CD4-positive, CD25-positive, alpha-beta regulatory T cell (primary cell): ENCODE measurements at places on chromosomes 12 and 14. TPM values are rescaled to one million over a fixed set of nuclear protein-coding genes. Genes with fewer than 3 reads are reported as not detected.

Gene NIN
- total RNA-seq = 78.2 TPM

Gene OAS3
- 36.5 TPM for total RNA-seq

Gene TMEM121
- total RNA-seq = 1.8 TPM

Gene CFAP251
- total RNA-seq = 0.96 TPM

DNA sequence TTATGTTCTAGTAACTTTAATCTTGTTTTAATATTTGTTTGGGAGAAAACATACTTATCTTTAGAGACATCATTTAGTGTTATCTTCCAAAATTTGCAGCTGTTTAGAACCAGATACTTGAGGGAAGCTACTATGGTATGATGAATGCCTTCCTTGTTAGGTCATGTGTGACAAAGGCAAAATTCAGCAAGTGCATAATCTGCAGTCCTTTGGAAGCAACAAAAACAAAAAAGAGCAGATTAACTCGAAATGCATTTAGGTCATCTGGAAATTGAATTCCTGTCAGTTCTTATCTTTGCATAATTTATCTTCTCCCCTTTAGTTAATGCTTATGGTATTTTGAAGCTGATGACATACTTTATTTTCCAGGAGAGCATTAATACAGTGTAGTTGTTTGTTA, 3.5 kb downstream of the FBXO34 start:
- DNase-seq = no peak

DNA sequence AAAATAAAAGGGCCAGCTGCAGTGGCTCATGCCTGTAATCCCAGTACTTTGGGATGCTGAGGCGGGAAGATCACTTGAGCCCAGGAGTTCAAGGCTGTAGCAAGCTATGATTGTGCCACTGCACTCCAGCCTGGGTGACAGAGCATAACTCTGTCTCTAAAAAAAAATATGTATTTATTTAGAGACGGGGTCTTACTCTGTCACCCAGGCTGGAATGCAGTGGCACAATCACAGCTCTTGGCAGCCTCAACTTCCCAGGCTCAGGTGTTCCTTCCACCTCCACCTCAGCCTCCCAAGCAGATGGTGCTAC, 179.3 kb upstream of the ATF7IP start:
- no peak for DNase-seq

DNA sequence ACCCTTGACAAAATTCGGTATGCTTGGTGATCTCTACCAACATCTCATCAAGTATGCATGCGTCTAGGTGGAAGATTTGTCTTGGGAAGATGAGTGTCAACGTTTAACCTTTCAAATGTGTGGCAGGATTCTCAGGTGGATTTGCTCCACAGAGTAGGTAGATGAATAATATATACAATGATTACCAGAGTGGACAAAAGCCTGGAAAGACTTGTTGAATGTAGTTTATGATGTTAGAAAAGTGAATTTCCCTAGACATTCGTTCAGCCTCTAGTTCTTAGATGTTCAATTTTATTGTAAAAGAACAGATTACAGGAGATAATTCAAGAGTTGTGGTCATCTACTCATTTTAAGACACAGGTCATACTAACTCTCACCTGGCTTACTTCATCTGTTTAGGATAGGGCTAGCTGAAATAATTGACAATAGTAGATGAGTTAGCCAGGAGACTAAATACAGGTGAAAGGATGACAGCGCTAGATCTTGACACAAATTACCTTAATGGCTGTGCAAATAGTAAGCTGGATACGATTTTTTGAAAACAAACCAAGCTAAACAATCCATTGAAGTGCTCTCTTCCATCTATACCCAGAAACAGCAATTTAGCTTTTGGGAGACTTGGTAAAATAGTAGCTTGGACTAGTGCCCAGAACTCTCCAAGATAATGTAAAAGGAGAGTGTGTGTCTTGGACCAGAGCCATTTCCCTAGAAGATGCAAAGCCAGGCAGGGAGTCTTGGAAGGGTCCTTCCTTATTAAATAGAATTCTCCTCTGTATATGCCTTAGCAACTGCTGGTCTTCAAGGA, 168.0 kb downstream of the DACT1 start:
- DNase-seq = no peak

- no peak for DNase-seq
Observed at GRCh38 chr12:112820796-112821195, 29.2 kb downstream of the RPH3A start.

DNA sequence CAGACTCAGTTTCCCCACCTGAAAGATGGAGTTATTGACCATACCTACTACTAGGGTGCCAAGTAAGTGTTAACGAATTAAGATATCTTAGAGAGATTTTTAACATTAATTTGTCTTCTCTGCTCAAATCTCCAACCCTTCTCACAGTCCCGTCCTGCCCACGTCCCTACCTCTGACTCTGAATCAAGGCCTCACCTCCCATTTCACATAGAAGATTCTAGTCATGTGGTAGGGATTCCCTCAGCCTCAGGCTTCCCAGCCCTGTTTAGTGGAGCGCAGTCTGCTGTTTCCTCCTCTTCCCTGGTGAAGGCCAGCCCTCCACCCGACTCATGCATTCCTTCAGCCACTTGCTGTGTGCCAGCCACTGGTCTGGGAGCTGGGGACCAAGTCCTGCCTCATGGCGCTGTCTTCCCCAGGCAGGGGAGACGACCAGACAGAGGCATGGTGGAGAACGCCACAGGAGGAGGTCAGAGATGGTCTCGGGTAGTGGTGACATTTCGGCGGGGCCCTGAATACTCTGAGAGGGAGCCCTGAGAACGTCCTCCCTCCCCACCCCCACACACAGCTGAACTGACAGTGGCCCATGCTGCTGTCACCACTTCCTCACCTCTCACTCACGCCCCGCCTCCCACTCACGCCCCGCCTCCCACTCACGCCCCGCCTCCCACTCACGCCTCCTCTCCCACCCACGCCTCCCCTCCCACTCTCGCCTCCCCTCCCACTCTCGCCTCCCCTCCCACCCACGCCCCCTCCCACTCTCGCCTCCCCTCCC, 38.8 kb downstream of the TMEM63C start:
- DNase-seq = no peak

DNA sequence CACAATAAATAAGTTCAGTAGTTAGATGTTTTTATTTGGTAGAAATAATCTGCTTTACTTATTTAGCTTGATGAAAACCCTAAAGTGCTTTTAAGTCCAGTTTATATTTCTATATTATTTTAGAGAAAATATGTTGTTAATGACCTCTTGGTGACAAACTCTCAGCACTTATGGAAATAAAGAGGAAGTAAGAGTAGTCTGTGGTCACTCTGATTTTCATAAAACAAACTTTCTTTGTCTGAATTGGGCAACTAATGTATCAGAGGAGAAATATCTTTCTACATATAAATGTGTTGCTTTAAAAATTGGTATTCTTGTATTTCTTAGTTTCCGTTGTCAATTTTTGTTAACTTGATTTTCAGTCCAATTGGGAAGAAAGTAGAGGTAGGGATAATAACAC, 878.9 kb upstream of the SEL1L start:
- no peak for DNase-seq

GRCh38 chr14:100430571-100430970, 107.4 kb downstream of the SLC25A47 start:
- DNase-seq = no peak

- no peak for DNase-seq
Observed at GRCh38 chr12:88801227-88802095, 221.2 kb upstream of the KITLG start.

- DNase-seq = no peak
Observed at GRCh38 chr12:121613462-121613861, 12.9 kb upstream of the ORAI1 start.

DNA sequence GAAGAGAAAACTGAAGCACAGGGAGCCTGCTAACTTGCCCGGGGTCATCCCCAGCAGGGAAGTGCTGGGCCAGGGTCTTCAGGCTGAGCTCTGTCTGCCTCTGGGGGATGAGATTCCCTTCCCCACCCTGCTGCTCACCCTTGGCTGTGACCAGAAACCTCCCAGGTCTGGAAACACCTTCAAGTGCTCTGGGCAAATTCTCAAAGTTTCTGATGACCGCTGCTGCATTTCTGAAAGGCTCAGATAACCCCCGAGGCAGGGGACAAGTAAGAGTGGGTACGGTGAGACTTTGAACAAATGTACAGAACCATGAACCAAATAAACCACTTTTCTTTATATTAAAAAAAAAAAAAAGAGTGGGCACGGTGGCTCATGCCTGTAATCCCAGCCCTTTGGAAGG, 41.3 kb downstream of the LTBP2 start:
- no peak for DNase-seq
